ENCODE measurements at places on chromosomes 2 and 18.

- no peak for DNase-seq
These were observed 854.3 kb downstream of the LRRTM4 start for GRCh38 chr2:76667821-76668271.

- no peak for DNase-seq
These were observed 68.5 kb upstream of the HDAC4 start for GRCh38 chr2:239469106-239469960.

GRCh38 chr2:200667413-200667812 lies 81.6 kb downstream of the AOX1 start:
- DNase-seq, result no peak

DNA sequence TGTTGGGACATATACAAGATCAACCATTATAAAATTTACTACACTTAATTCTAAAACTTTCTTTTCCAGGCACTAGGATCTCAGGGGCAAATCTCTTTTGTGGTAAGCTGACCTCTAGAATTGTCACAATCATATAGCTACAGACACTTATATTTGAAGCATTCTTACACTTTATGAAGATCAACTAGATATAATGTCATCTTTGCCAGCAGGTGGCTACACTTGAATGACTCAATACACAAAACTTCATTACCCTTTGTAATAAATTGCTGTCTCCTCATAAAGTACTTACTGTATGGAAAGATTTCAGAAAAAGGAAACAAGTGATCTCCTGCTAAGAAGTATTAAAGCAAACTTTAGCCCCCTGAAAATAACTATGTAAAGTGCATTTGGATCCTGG lies 77.8 kb downstream of the RDH14 start:
- no peak for DNase-seq

GRCh38 chr2:107740300-107740699 lies 86.4 kb upstream of the RGPD4 start:
- no peak for DNase-seq

GRCh38 chr2:25375371-25375988 lies 33.8 kb upstream of the DNMT3A start:
- no peak for DNase-seq

- no peak for DNase-seq
These were observed 96.2 kb upstream of the BCL2L11 start for GRCh38 chr2:111024496-111024895.

DNA sequence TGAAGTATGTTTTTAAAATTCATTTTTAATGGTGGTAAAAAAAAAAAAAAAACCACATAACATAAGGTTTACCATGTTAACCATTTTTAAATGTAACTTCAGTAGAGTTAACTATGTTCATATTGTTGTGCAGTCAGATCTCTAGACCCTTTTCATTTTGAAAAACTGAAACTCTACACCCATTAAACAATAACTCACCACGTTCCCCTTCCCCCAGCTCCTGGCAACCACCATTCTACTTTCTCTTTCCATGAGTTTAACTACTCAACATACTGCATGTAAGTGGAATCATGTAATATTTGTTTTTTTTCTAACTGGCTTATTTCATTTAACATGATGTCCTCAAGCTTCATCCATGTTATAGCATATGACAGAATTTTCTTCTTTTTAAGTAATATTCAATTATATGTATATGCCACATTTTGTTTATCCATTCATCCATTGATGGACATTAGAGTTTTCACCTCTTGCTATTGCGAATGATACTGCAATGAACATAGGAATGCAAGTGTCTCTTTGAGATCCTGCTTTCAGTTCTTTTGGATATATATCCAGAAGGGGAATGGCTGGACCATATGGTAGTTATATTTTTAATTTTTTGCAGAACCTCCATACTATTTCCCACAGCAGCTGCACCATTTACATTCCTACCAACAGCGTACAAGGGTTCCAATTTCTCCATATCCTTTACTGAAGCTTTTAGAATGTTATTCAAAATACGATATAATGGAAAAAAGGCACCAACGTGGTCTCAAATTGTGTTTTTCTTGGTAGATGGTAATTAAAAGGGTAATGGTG lies 91.0 kb downstream of the SPTBN1 start:
- no peak for DNase-seq
